Large intestine (tissue), 12 donors: ENCODE measurements at places on chromosomes 3 and 15.

GRCh38 chr3:173743111-173743510 is 345.6 kb downstream of the NLGN1 start:
- no peaks in the 10 kb centered on the region for H3K4me1 ChIP-seq
- no peaks in the 10 kb centered on the region for H3K36me3 ChIP-seq
- H3K4me3 ChIP-seq = no peak overlapping the region
- no peak overlapping the region for H3K27ac ChIP-seq

DNA sequence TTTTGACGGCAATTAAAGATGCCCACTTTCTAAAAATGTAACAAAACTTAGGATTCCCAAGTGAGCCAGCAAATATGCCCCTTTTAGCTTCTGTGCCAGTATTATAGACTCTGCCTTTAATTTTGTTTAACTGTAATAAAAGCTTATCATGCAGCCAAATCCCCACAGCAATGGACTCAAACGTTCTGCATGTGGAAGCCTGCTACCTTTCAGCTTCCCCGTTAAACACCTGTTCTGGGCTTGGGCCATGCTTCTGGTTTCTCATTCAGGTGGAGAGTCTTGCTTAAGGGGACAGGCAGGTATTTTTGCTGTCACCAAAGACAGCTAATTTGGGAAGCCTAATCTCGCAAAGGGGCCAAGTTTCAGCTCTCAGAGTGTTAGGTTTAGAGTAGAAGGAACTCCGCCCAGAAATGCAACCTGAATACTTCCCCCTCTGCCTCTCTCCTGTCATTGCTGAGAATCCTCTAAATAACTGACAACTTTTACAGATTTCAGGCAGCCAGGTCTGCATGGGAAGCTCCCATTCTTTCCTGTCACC is 399.4 kb upstream of the ATP11B start:
- H3K27ac ChIP-seq = no peak overlapping the region
- H3K27me3 ChIP-seq = peaks cover 2% of the 10 kb centered on the region
- no peak for DNase-seq
- H3K4me1 ChIP-seq = no peaks in the 10 kb centered on the region

- no peaks in the 10 kb centered on the region for H3K27me3 ChIP-seq
- H3K27ac ChIP-seq = no peak overlapping the region
- no peak overlapping the region for H3K4me3 ChIP-seq
- no peak for DNase-seq
- H3K36me3 ChIP-seq = no peaks in the 10 kb centered on the region
Observed at GRCh38 chr3:129424185-129424841, 4.1 kb downstream of the EFCAB12 start.

GRCh38 chr3:76122007-76122406 is 336.7 kb upstream of the ZNF717 start:
- H3K4me3 ChIP-seq = no peak overlapping the region
- H3K36me3 ChIP-seq = no peaks in the 10 kb centered on the region
- H3K27me3 ChIP-seq = no peaks in the 10 kb centered on the region
- no peak for DNase-seq
- peaks cover 5% of the 10 kb centered on the region for H3K4me1 ChIP-seq
- no peak overlapping the region for H3K27ac ChIP-seq

GRCh38 chr3:97389936-97390335 is 374.6 kb upstream of the ARL6 start:
- no peak overlapping the region for H3K4me3 ChIP-seq
- no peaks in the 10 kb centered on the region for H3K4me1 ChIP-seq
- no peaks in the 10 kb centered on the region for H3K36me3 ChIP-seq
- H3K27me3 ChIP-seq = no peaks in the 10 kb centered on the region
- H3K27ac ChIP-seq = no peak overlapping the region

DNA sequence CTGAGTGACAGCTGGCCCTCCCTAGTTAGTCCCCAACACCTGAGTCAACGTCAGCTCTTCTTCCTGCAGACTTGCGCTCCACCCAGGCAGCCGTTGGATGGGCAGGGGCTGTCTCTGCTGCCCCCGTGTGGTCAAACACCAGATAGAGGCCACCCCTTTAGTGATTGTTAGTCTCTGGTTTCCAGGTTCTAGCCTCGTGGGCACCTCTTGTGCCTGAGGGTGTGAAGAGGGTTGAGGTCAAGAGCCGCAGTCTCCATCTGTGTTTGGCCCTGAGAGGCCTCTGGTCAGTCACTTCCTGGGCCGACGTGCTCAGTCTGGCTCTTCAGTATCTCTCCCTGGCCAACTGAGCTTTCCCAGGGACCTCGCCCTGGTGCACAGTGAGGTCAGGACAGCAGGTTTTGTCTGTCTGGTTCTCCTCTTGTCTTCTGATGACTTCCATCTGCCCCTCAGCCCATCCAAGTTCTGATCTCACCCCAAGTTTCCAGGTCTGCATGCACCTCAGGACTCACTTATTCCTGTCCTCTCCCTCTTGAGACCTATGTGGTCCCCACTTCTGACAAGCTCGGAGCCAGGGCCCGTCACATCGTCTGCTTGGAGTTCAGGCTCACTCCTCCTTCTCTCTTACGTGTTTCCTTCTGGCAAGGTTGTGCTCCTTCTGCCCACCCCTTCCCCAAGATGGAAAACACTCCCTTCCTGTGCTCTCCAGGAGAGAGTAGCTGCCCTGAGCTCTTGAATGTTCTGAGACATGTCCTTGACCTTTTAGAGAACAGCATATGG is 20.9 kb downstream of the CD276 start:
- H3K36me3 ChIP-seq = peaks cover 62% of the 10 kb centered on the region
- H3K4me3 ChIP-seq = no peak overlapping the region
- no peaks in the 10 kb centered on the region for H3K27me3 ChIP-seq
- peak; percentile 62 for DNase-seq
- H3K4me1 ChIP-seq = peaks cover 2% of the 10 kb centered on the region

- no peaks in the 10 kb centered on the region for H3K36me3 ChIP-seq
- H3K4me3 ChIP-seq = no peak overlapping the region
- no peaks in the 10 kb centered on the region for H3K27me3 ChIP-seq
Observed at GRCh38 chr3:24736701-24737100, 242.1 kb upstream of the THRB start.

DNA sequence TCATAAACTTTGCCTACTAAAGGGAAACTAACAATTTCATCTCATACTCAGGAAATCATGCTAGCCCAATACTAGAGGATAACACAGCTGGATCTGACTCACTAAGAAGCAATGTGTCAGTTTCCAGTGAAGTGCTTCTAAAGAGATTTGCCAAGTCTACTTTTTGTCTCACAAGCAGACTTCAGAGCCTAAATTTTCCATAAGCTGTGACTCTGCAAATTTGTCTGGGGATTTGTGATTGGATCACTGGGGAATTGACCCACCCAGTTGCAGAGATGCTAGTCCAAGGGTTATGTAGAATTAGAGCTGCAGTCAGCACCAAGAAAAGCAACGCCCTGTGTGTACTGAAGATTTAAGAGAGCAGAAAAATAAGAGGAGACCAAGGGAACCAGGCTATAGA is 647.1 kb downstream of the NTRK3 start:
- no peak overlapping the region for H3K27ac ChIP-seq
- no peak overlapping the region for H3K4me3 ChIP-seq
- no peaks in the 10 kb centered on the region for H3K36me3 ChIP-seq
- DNase-seq = peak; percentile 7

DNA sequence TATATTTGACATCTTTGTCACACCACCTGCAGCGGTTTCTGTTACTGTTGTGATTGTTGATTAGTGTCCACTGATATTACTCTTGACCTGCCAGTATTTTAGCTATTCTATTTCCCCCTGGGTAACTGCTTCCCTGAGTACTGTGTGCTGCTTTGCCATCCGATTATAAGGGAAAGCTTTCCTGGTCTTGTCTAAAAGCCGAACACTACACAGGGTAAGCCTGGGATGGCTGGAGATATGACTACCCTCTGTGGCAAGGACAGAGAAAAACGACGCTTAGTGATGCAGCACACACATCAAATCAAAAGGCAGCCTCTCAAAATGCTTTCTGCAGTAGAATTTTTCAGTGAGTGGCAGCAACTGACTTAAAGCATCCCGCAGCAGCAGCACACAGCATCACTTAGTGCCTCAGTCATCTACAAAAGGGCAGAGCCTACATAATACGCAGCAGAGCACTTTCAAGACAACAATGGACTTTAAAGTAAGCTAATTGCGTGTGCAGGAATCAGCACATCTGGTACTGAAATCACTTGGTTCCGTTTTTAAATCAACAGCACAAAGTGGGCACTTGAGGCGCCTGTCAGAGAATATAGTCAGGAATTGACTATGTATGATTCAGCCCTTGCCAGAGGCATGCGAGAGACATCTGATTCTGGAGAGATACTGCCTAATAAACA is 656.3 kb upstream of the TGFBR2 start:
- no peaks in the 10 kb centered on the region for H3K36me3 ChIP-seq
- no peaks in the 10 kb centered on the region for H3K4me1 ChIP-seq
- no peak overlapping the region for H3K27ac ChIP-seq
- no peak overlapping the region for H3K4me3 ChIP-seq

DNA sequence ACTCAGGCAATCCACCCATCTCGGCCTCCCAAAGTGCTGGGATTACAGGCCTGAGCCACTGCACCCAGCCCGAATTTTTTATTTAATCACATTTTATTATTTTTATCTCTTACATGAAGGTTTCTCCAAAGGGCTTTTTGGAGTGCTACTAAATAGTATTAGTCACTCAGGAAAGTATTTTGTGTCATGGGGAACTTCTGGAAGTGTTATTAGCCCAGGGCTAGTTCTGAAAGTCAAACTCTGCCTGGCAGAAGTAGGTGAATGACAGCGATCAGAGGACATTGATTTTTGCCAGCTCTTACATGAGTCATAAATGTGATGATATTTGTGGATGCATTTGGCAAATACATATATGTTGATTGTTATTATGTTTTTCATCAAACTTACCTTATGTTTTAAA is 48.7 kb downstream of the ZPLD1 start:
- H3K4me3 ChIP-seq = no peak overlapping the region
- no peak overlapping the region for H3K27ac ChIP-seq
- DNase-seq = no peak
- no peaks in the 10 kb centered on the region for H3K36me3 ChIP-seq
- H3K4me1 ChIP-seq = no peaks in the 10 kb centered on the region

DNA sequence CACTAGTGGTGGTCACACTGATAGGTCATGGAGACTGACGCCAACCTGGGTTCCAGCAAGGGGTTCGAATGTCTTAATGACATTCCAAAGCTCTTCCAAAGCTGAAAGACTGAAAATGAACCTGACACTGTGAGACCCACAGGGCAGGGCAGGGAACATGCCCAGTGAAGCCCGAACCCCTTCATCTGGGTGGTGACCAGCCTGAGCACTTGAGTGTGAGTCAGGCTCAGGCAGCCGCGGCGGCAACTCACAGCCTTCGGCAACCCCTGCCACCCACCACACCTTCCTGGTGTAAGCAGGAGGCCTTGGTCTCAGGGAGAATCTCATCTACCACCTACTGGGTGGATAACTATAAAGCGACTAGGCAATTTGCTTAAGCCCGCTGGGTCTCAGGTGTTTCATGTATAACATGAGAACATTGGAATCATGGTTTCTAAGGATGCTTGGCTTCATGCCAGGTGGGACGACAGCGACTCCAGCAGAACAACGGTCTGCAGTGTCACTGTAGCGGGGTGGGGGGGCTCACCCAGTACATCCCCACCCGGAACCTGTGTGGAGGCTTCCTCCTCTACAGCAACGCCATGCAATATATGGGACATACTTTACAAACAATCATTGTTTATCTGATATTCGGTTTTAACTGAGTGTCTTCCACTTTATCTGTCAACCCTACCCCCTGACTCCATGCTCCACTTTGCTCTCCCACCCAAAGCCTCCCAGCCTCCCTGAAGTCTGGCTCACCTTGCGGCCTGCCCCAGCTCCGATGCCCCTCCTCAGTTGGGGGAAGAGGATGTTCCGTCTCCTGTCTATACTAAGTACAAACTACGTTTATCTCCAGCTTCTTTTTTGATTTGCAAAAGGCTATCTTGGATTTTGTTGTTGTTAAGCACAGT is 125.0 kb upstream of the MEF2A start:
- peaks cover 4% of the 10 kb centered on the region for H3K4me1 ChIP-seq
- no peak overlapping the region for H3K27ac ChIP-seq
- H3K36me3 ChIP-seq = no peaks in the 10 kb centered on the region
- DNase-seq = no peak
- no peaks in the 10 kb centered on the region for H3K27me3 ChIP-seq

GRCh38 chr3:58568572-58569286 is 8.5 kb downstream of the FAM107A start:
- no peaks in the 10 kb centered on the region for H3K36me3 ChIP-seq
- DNase-seq = peak; percentile 44
- no peak overlapping the region for H3K4me3 ChIP-seq

DNA sequence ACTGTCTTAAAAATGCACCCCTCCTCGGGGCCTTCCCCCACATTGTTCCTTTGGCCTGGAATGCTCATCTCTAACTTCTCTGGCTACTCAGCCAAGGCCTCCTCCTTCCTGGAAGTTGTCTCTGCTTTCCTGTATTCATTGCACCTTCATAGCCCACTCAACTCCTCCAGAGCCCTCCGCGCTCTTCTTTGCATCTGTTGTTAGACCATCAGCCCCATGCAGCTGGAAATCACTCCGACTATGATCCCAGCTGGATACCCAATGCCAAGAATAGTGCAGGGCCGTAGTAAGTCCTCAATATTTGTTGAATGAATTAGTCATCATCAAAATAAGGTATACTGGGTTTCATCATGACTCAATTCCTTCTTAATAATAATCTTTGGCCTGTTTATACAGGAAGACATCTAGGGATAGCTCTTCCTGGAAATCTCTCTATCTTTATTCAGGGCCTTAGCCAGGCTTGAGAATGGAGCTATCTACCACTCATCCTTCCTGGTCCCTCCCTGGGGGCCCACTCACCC is 112.7 kb downstream of the SYNPR start:
- H3K27me3 ChIP-seq = no peaks in the 10 kb centered on the region
- DNase-seq = no peak
- H3K36me3 ChIP-seq = no peaks in the 10 kb centered on the region
- no peaks in the 10 kb centered on the region for H3K4me1 ChIP-seq

GRCh38 chr3:28239108-28239507 is 2.3 kb upstream of the CMC1 start:
- H3K27me3 ChIP-seq = no peaks in the 10 kb centered on the region
- H3K4me1 ChIP-seq = peaks cover 10% of the 10 kb centered on the region
- DNase-seq = no peak
- H3K27ac ChIP-seq = no peak overlapping the region

DNA sequence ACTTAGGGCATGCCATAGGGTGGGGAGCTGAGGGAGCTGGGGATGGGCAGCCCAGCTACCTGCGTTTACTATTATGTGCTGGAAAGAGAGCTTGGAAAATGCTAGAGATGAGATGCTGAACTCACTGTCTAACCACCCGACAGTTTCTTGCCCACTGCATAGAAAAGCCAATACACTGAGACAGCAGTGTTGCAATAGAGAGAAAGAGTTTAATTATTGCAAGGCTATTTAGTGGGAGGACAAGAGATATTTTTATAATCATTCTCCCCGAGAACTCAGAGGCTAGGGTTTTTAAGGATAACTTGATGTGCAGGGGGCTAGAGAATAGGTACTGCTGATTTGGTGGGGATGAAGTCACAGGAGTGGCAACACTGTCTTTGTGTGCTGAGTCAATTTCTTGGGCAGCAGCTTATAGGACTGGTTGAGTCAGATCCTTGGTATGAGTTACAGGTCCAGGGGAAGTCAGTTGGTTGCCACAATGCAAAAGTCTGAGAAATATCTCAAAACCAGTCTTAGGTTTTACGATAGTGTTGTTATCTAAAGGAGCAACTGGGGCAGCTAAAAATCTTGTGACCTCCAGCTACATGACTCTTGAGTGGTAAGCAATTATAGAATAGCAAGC is 205.9 kb downstream of the GABRG3 start:
- no peaks in the 10 kb centered on the region for H3K4me1 ChIP-seq
- no peak for DNase-seq
- no peaks in the 10 kb centered on the region for H3K27me3 ChIP-seq
- no peaks in the 10 kb centered on the region for H3K36me3 ChIP-seq
- H3K27ac ChIP-seq = no peak overlapping the region
